ENCODE measurements at places on chromosomes 6 and 20.

DNA sequence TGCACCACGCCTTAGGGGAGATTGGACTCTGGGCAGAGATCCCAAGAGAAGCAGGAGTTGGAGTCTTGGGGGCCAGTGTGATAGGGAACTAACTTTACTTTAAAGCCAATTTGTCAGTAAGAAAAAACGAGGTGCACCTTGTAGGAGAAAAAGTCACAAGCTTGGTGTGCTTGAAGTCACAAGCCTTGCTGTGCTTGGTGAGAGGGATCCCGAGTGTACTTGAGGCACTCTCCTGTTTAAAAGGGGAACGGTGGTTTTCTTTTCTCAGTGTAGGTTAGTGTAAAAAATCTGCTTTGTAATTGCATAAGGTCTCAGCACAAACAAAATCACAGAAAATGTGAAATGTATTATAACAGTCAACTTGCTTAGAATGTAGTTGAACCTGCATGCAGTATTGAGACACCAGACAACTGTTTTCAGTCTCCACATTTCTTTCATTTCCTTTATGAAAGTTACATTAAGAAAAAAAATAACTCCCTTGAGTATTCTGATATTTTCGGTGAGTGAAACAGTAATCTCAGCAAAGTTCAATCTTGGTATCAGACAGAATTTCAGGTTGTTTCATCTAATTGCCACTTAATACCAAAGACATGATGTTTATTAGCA lies 111.1 kb upstream of the DUSP22 start:
- DNase-seq, result no peak

DNA sequence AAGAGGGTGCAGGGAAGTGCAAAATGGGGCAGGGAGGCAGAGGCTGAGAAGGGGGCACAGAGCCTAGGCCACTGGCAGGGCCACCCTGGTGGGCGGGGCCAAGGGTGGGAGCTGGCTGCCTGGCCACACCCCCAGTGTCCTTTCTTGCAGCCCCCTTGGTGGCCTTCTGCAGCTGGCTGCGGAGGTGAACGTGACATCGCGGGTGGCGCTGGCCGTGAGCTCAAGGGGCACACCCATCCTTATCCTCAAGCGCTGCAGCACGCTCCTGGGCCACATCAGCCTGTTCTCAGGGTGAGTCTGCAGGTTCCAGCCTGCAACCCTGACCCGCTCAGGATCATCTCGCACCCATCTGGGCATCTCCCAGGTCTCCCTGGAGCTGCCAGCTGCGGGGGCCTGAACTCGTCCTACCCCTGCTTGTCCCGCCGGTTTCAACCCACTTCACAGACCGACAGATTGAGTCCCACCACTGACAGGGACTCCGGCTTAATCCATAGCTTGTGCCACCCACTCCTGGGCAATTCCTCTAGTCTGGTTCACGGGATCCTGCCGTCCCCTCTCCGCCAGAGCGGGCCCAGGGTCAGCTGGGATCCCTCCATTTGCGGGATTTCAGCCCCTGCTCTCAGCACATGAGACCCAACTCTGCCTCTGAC lies 6.2 kb downstream of the BPIFB3 start:
- no peak for DNase-seq

GRCh38 chr6:36546308-36546919 lies 865 bp downstream of the STK38 start:
- DNase-seq, result peak; percentile 22

DNA sequence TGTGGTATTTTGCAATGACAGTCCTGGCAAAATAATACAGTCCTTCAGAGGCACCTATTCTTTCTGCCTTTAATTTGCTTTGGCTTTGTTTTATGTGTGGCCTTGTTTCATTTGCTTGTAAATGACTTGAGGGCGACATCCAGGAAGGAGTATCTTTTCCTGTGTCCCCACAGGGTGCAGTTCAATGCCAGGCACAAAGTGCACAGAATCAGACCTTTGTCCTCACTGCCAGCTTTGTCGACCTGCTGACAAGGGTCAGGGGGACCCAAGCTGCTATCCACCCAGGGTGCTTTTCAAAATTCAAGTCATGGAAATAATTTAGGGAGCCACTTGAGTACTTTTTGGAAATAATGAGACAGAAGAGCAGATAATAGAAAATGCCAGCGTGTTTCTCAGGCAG lies 37.0 kb upstream of the CDKN1A start:
- DNase-seq, result no peak
